ENCODE measurements at places on chromosomes 2 and 18.

DNA sequence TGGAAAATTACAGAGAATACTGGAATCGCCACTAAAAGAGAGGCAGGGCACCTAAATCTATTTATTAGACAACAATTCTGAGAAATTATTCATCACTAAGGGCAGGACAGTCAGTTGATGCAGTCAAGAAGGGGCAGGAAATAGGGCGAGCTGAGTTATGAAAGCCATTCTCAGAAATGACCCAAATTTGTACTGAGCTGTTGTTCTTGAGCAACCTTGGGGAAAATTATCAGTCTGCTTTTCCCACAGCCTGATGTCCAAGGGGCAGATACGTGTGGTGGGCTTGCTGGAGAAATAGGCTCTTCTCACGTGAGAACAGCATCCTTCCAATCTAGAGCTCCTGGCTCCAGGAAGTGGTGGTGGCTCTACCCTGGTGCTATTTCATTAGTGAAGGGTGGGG is 38.6 kb downstream of the STON1 start:
- no peak for DNase-seq

GRCh38 chr2:201973305-201973928 is 60.2 kb upstream of the FZD7 start:
- no peak for DNase-seq

DNA sequence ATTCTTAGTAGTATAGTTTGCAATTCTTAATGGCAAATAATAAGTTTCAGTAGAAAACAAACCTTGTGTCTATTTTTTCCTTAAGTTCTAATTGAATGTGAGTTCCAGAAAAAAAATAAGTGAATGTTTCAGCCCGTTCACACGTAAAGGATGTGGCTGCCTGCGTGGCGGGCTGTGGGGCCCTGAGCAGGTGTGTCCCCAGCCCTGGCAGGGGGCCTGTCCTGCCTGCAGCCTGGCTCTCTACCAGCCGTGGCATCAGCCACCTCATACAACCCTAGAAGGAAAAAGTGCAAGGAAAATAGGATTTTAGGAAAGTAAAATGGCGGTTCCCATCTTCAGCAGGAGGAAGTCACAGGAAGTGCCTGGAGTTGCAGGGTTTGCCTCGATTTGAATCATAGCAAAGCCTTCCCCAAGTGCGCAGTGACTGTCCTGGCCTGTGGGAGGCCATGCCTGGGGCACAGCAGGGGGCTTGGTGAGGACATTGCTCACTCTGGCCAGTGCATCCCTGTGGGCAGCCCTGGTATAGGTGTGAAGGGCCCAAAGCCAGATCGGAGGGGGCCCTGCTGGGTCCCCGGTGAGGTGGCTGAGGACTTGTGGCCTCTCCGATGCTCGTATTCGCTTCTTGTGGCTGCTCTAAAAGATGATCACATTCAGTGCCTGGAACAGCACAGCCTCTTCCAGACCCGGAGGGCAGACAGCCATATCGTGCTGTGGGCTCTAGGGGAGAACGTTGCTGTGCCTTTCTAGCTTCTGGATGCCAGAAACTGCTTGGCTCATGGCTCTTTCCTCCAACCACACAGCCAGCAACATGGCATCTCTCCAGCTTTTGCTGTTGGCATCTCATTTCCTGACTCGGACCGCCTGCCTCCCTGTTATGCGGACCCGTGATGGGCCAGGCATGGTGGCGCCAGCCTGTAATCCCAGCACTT is 12.6 kb downstream of the DTYMK start:
- no peak for DNase-seq

- no peak for DNase-seq
These were observed 308.7 kb downstream of the CBLN2 start for GRCh38 chr18:72235422-72235821.

- DNase-seq: no peak
These were observed 160.2 kb upstream of the ALKAL2 start for GRCh38 chr2:447902-448665.

DNA sequence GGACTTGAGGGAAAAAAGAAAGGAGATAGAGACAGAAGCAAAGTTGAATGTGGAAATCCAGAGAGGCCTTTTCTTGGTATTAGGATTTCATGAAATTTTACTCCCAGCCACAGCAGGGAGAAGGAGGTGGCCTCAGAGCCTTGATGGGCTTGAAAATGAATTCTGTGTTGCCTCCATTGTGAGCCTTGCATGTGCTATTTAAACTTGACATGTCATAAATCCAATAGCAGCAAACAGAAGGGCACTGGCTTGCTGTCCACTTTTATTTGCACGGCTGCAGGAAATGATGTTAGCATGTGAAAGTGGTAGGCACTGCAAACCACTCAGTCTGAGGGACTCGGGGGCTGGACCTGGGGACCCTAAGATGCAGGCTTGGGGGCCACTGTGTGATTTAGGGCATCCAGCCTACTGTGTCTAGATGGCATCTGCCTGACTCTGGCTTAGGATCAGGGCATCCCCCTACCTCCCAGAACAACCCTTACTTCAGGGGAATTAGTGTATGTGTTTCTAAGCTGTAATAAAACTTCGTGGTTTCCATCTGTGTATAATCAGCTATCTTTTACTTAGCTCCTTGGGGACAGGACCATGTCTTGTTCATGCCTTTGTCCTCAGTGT is 139.1 kb upstream of the SKOR2 start:
- DNase-seq: no peak

- DNase-seq: no peak
These were observed 54.7 kb downstream of the FARP2 start for GRCh38 chr2:241410739-241411176.

DNA sequence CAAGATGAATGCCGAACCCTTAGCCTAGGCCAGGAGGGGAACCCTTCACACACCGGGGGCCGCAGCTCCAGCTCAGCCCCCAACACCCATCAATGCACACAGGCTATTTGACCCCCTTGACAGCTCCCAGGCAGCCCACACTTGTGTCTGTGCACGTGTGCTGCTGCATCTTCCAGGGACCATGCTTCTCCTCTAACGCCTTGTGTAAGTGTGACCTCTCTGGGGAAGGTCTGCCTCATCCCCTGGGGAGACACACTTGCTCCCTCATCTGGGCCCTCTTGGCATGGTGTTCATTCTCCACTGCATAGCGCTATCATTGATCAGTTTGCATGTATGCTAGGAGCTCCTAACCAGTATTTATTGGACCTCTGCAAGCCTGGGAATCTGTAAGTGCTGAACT is 120.0 kb upstream of the FHL2 start:
- no peak for DNase-seq
